ENCODE measurements at places on chromosomes 2 and 18.

DNA sequence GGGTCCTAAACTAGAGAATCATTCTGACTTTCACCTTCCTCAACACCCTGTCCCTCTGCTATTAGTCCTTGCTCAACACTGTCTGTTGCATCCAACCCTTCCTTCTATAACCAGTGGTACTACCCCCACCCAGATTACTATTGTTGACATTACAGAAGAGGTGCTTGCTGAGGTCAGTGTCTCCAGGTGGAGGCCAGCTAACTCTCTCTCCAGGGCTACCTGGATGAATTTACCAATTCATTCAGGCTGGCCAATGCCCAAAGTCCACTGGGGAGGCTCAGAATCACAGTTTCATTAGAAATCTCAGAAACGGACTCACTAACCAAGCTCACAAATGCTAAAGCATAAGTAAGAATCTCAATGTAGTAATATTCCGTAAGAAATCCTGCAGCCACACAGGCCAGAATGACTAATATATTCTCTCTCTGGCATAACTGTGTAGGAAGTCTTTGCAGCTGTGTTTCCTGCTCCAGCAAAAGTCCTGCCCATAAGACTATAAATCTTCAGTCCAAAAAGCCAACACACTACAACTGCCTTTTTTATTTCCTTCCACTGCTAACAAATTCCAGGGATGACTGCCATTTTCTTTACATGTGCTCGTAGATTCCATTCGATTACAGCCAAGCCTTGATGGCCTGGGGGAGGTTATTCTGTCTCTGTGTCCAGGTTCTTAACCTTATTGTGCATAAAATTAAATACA lies 10.0 kb upstream of the TTR start:
- no peak for DNase-seq

- DNase-seq: no peak
Observed at GRCh38 chr2:176071330-176072291, 12.2 kb downstream of the EVX2 start.

- DNase-seq: no peak
Observed at GRCh38 chr2:16828828-16829160, 163.2 kb upstream of the CYRIA start.

- DNase-seq: no peak
Observed at GRCh38 chr2:120804459-120804858, 68.8 kb downstream of the GLI2 start.

- no peak for DNase-seq
Observed at GRCh38 chr2:238939521-238940403, 91.9 kb downstream of the TWIST2 start.

DNA sequence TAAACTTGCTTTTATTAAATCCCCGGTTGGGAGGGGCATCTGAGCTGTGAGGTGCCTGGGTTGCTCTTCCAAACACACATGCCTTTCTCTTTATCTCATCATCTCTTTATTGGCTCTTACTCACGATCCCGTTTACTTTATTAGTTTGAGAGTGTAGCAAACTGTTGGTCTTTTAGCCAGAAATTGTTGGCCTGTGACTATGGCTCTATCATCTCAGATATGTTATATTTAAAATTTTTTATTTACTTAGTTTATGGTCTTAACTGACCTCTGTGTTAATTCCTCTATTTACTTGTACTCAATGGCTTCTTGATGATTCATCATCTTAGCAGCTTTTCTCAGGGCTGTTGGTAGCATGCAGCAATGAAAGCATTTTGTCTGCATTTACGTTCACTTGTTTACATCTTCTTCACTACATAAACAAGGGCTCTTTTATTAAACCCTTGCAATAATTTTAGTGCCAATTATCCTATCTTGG lies 408.4 kb downstream of the HRH4 start:
- no peak for DNase-seq

DNA sequence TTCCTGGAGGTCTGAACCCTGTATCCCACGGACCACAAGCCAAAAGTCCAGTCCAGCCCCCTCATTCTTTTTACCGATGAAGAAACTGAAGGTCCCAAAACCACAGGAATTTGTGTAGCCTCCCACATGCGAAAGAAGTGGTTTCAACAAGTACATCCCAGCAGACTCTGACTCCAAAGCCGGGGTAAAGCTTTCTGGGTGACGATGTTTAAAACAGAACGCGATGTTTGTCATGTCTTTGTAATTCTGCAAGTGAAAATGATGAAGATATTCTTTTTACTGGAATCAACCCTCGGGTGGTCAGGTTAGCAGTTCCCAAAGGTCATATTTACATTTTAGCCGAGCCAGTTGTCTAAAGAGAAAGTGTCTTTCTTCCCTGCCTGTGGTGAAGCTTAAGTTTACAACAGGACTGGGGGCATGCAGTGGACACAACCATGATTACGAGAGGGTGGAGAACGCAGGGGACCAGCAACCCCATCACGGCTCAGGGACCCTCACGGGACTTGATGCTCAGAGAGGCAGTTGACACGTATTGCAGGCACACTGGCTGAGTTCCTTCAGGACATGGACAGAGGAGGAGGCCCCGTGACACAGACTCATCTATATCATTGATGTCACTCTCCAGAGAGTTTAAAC lies 17.8 kb upstream of the TMEM131 start:
- DNase-seq: no peak

DNA sequence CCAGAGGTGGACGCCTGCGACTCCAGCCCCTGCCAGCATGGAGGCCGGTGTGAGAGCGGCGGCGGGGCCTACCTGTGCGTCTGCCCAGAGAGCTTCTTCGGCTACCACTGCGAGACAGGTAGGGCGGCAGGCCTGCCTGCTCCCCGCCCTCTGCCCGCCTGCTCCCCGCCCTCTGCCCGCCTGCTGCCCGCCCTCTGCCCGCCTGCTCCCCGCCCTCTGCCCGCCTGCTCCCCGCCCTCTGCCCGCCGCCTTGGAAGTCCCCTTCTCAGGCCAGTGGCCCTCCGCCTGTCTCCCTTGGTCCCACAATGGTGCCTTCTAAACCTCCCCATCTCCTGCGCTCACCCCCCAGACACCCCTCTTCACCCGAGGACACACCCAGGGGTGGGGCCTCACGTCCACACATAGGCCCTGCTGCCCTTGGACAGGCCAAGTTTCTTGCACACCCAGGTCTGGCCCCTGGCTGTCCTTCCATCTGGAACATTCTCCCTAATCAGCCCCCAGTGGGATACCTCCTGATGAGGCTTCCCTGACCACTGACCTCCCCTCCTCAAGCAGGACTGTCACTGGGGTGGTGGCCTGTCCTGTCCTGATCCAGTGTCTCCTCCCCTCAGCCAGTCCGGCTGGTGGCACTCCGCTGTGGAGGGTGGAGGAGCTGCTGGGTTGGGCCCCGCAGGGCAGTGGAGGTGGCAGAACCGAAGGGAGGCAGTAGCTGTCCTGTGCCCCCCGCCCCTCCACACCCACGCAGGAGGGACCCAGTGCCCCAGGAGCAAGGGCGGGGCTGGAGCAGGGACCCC lies 37.9 kb downstream of the MTERF4 start:
- DNase-seq: peak; percentile 32

- no peak for DNase-seq
Observed at GRCh38 chr2:58138396-58139030, 91.9 kb downstream of the VRK2 start.

- no peak for DNase-seq
Observed at GRCh38 chr2:45841752-45842407, 190.4 kb downstream of the PRKCE start.

- DNase-seq: no peak
Observed at GRCh38 chr2:235793163-235793752, 299.4 kb downstream of the AGAP1 start.

DNA sequence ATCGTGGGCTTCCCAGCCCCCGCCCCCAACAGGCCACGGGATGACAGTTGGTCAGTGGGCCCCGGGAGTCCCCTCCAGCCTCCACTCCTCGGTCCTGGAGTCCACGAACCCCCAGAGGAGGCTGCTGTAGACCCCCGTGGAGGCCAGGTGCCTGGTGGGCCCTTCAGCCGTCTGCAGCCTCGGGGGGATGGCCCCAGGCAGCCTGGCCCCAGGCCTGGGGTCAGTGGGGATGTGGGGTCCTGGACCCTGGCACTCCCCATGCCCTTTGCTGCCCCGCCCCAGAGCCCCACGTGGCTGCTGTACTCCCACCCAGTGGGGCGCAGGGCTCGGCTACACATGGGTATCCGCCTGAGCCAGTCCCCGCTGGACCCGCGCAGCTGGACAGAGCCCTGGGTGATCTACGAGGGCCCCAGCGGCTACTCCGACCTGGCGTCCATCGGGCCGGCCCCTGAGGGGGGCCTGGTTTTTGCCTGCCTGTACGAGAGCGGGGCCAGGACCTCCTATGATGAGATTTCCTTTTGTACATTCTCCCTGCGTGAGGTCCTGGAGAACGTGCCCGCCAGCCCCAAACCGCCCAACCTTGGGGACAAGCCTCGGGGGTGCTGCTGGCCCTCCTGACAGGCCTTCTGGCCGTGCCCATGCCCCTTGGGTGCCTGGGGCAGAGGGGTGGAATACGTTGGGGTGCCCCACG lies 7.6 kb downstream of the NEU4 start:
- DNase-seq: no peak

- no peak for DNase-seq
Observed at GRCh38 chr2:188851311-188851710, 122.9 kb upstream of the COL3A1 start.

GRCh38 chr2:218861645-218862318 lies 2.2 kb downstream of the WNT6 start:
- DNase-seq: no peak

DNA sequence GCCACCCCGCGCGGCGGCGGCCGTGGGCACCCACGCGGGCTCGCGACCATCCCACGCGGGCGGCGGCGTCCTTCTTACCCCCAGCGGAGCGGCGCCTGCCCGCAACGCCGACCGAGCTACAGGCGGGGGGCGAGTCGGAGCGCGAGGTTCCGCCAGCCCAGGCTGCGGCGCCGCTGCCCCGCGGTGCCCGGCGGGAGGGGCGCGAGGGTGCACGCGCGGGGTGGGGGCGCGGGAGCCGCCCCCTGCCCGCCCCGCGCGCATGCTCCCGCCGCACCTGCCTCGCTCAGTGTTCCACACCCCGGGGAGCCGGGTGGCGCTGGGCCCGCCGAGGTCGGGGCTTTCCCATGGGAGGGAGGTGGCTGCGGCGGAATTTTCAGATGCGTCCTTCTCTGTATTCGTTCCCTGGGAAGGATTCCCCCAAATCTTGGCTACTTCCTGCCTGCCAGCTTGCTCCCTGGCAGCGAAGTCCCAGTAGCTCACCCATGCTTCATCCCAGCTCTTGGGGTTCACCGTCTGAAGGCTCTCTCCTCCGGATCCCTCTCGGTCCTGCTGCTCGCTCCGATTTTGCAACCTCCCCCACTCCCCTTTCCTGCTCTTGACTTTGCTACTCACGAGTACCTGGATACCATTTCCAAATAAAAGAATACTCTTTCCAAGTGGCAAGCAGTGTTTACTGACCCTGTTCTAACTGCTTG lies at the start of gene L3MBTL4:
TSS of gene L3MBTL4 (minus strand) at position 189 of the 695 bp plus-strand sequence. CDS start 103,286 bp downstream, outside the sequence.
- no peak for DNase-seq

GRCh38 chr2:39510140-39510539 lies 73.1 kb upstream of the MAP4K3 start:
- no peak for DNase-seq

DNA sequence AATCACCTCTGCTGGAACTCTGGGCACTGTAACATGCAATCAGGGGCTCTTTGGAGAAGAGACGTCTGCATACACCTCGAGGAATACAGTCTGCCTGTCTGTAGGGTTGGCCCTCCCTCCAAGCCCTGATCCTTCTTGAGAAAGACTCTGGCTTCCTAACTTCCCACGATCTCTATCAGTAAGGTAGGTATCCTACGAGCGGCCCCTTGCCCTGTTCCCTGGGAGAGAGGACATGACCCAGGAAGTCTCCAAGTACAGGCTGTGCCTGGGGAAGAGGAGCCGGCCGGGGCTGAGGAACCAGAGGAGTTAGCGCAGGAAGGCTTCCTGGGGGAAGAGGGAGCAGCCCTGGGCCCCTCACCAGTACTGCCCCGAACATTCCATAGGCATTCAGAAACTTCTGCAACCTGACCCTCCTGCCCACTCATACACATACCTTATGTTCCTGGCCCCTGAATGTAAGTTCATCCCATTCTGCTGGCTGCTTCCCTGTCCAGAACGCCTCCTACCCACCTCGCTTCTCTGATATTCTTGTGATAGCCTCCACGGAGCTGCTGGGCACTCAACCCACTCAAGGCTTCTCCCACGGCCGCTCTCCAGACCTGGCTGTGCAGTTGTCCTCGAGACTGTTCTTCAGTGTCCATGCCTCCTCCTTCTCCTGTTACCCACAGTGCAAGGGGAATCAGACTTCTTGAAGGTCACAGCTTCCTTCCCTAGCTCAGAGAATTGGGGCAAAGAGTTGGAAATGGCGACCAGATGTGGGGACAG lies 116.1 kb downstream of the CYP26B1 start:
- no peak for DNase-seq

- no peak for DNase-seq
Observed at GRCh38 chr2:27667446-27667845, 3.8 kb downstream of the SLC4A1AP start.

GRCh38 chr2:217703102-217703501 lies 299.7 kb downstream of the TNS1 start:
- no peak for DNase-seq

GRCh38 chr2:119517433-119517832 lies 6.8 kb downstream of the SCTR start:
- no peak for DNase-seq

DNA sequence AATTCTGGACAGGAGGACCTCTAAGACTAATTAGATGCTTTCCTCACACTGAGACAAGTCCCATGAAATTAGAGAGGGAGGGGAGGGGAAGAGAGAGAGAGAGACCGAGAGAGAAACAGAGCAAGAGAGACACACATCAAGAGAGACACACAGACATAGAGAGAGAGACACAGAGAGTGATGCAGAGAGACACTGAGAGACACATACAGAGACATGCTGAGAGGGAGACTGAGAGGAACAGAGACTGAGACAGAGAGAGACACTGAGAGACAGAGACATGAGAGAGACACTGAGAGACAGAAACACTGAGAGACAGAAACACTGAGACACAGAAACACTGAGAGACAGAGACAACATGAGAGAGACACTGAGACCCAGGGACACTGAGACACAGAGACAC lies 250.8 kb downstream of the TNS1 start:
- DNase-seq: no peak

DNA sequence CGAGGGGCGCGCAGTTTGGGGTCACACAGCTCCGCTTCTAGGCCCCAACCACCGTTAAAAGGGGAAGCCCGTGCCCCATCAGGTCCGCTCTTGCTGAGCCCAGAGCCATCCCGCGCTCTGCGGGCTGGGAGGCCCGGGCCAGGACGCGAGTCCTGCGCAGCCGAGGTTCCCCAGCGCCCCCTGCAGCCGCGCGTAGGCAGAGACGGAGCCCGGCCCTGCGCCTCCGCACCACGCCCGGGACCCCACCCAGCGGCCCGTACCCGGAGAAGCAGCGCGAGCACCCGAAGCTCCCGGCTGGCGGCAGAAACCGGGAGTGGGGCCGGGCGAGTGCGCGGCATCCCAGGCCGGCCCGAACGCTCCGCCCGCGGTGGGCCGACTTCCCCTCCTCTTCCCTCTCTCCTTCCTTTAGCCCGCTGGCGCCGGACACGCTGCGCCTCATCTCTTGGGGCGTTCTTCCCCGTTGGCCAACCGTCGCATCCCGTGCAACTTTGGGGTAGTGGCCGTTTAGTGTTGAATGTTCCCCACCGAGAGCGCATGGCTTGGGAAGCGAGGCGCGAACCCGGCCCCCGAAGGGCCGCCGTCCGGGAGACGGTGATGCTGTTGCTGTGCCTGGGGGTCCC lies at the start of gene ITGA4:
TSS of gene ITGA4 (plus strand) at position 266 of the 620 bp plus-strand sequence. CDS start at position 535, 269 bp downstream.
- DNase-seq: peak; percentile 79

GRCh38 chr2:34570266-34570872 lies 971.3 kb upstream of the FAM98A start:
- DNase-seq: no peak

GRCh38 chr18:76564655-76565237 lies 69.7 kb upstream of the ZNF516 start:
- no peak for DNase-seq

Measured in central memory CD4-positive, alpha-beta T cell (primary cell).